Naive thymus-derived CD8-positive, alpha-beta T cell (primary cell): ENCODE measurements at places on chromosomes 6 and 20.
A peak's percentile ranks its signal among the peaks of the same experiment; 100 is the strongest.

DNA sequence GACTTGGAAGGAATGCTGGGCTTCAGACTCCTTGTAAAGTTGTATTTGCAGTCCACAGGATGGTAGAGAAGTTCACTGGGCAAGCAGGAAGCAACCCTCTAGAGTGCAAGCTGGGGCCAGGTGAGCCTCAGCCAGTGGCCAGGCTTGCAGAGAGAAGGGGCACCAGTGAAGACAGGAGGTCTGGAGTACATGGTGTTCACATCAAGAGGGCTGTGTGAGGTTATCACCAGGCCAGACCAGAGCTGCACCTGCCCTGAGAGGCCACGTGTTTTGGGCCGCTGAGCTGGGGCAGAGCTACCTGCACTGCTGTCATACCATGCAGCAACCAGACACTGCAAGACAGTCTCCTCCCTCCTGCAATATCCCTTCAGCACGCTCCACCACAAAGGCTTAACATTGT is 79.0 kb downstream of the SH3BGRL2 start:
- DNase-seq = no peak

DNA sequence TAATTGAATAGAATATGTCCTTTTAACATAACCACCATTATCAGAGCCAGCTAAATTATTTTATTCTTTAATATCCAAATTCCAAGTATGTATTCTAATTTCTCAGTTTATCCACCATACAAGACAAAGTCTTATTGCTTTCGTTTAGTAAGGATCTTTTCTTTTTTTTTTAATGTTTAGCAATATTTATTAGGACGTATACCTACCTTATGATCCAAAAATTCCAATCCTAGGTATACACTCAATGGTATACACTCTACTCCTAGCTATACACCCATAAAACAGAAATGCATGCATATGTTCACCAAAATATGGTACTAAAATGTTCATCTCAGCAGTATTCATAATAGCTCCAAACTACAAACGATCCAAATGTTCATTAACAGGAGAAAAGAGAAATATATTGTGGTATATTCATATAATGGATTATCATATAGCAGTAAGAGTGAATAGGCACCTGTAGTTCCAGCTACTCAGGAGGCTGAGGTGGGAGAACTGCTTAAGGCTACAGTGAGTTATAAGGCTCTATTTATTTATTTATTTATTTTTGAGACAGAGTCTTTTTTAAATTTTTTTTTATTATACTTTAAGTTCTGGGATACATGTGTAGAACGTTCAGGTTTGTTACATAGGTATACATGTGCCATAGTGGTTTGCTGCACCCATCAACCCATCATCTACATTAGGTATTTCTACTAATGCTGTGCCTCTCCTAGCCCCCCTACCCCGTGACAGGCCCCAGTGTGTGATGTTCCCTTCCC is 17.3 kb downstream of the TNFAIP3 start:
- peak; percentile 19 for DNase-seq

GRCh38 chr20:19602675-19603375 is 155.2 kb upstream of the RIN2 start:
- DNase-seq = no peak

- no peak for DNase-seq
Measured at GRCh38 chr20:37333848-37334318, 12.1 kb upstream of the SRC start.

- DNase-seq = no peak
Measured at GRCh38 chr6:122075084-122075838, 324.2 kb upstream of the HSF2 start.

DNA sequence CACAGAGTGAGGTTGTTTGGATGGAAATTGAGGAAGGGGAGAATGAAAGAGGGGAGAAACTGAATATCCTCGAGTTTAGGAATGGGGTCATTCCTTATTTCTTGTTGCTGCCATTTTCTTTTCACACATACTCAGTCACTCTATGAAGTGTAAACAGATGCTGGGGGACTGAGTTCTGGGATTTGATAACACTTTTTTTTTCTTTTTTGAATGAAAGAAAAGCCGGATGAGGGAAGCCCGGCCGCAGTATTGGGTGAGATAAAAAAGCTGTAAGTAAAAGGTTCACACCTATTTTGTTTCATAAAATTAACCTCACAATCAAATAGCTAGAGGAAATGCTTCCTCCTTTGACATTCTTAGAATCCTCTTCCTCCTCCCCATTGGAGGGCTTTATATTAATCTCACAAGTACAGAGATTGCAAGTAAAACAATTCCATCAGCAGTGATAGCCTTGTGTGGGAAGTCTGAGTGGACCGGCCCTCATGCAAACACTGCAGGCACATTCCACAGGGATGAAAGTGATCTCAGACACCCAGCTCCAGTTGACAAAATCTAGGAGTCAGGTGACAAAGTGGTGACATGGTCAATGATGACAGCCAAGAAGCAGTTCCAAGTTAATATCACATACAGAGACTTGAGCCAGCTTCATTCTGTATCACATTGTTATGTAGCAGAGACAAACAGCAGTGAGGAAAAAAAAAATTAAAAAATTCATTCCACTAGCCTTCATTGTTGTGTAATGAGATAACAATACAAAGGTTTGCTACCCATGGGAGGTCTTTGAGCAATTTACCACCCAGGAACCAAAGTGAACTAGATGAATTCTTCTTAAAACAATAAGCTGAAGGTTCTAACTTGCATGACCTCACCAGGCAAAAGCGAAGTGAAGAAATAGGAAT is 391.1 kb upstream of the HSF2 start:
- DNase-seq = no peak

- DNase-seq = no peak
Measured at GRCh38 chr6:134267917-134268361, 50.0 kb downstream of the SGK1 start.

DNA sequence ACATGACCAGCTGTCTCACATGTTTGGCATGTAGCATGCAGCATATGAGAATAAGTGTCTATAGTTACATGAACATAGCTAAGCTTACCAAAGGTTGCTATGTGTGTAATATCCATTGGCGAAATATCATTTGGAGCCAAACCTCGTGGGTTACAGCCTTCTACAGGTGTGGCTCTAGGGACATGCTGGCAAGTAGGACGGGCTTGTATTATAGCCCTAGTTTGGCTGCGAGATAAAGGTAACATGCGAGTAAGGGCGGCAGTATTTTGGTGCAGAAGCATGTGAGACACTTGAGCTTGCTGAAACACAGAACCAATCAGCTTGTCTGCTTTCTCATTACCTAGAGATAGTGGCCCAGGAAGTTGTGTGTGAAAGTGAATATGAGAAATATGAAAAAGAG is 6.5 kb upstream of the ABHD12 start:
- no peak for DNase-seq
